Activated CD8-positive, alpha-beta T cell treated with anti-CD3 and anti-CD28 coated beads, Interleukin-2, amount 10 ng/mL, durations not matched to agents 7 days and 5 days (primary cell): ENCODE measurements at places on chromosomes 1 and 21. TPM values are rescaled to one million over a fixed set of nuclear protein-coding genes. Genes with fewer than 3 reads are reported as not detected.
A peak's percentile ranks its signal among the peaks of the same experiment; 100 is the strongest.

- H3K27me3 ChIP-seq: peaks cover 43% of the 10 kb centered on the region
- H3K4me1 ChIP-seq: no peaks in the 10 kb centered on the region
- no peak for DNase-seq
- no peaks in the 10 kb centered on the region for H3K36me3 ChIP-seq
- H3K27ac ChIP-seq: no peak overlapping the region
- no peak overlapping the region for H3K4me3 ChIP-seq
Measured at GRCh38 chr1:84732520-84732919, 42.3 kb upstream of the SSX2IP start.

GRCh38 chr1:42768172-42768571 is 1.1 kb downstream of the C1orf50 start:
- H3K27ac ChIP-seq: peak overlapping the region; percentile 96
- H3K4me3 ChIP-seq: no peak overlapping the region
- no peaks in the 10 kb centered on the region for H3K27me3 ChIP-seq
- H3K36me3 ChIP-seq: peaks cover 29% of the 10 kb centered on the region
- no peak for DNase-seq
- peaks cover 33% of the 10 kb centered on the region for H3K4me1 ChIP-seq

DNA sequence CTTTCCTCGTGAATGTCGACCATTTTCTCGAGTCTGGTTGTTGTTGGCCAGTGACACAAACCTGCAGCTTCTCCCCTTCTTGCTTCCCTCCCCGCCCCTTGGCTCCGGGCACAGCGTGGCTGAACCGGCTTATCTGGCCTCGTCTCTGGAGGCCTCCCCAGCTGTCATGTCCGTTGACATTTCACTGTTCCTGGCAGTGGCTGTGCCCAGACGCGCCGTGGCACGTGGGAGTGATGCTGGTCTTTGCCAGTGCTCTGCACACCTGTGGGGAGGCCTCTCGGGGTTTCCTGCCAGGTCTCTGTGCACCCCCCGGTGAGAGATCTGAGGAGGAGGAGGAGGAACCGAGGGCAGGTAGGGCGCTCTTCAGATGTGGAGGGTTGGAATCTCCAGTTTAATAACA is 23.7 kb downstream of the SKI start:
- H3K27me3 ChIP-seq: no peaks in the 10 kb centered on the region
- H3K36me3 ChIP-seq: peaks cover 35% of the 10 kb centered on the region
- peak overlapping the region; percentile 71 for H3K27ac ChIP-seq
- H3K4me3 ChIP-seq: no peak overlapping the region
- no peak for DNase-seq
- peaks cover 16% of the 10 kb centered on the region for H3K4me1 ChIP-seq

DNA sequence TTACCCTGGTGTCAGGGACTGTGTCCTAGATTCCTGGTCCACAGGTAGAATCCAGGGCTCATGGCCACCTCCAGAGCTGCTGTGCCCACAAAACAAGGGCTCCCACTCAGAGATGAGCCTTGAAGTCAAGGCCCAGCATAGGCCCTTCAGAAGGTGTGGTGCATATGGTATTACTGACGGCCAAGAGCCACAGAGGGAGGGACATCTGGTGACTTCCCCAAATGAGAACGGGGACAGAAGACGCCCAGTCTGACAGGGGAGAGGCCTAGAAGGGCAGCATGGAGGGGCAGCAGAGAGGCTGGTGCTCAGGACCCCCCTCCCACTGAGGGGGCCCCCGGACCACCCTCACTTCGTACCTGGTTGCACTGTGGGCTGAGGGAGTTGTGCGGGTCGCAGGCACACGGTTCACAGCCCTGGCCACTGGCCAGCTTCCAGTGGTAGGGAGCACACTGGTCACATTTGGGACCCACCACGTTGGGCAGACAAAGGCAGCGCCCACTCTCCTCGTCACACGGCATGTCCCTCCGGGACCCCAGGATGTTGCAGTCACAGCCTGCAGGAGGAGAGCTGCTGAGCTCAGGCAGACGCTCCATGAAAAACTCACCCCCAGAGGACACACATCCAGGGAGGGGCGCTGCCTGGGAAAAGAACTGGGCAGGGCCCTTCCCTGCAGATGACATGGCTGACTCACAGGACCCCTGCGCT is 25.0 kb downstream of the LAMB3 start:
- H3K36me3 ChIP-seq: no peaks in the 10 kb centered on the region
- no peaks in the 10 kb centered on the region for H3K27me3 ChIP-seq
- no peaks in the 10 kb centered on the region for H3K4me1 ChIP-seq
- no peak for DNase-seq
- H3K4me3 ChIP-seq: no peak overlapping the region

CFHR1 gene
- not detected for total RNA-seq

DENND2C gene
- 0.40 TPM for total RNA-seq
